ENCODE measurements at places on chromosomes 16 and 17. TPM values are rescaled to one million over a fixed set of nuclear protein-coding genes. Genes with fewer than 3 reads are reported as not detected.

GRCh38 chr17:43846221-43846712 lies 709 bp upstream of the CD300LG start:
- peak; percentile 67 for DNase-seq

The RNF157 gene
- total RNA-seq = 51.7 TPM

DNA sequence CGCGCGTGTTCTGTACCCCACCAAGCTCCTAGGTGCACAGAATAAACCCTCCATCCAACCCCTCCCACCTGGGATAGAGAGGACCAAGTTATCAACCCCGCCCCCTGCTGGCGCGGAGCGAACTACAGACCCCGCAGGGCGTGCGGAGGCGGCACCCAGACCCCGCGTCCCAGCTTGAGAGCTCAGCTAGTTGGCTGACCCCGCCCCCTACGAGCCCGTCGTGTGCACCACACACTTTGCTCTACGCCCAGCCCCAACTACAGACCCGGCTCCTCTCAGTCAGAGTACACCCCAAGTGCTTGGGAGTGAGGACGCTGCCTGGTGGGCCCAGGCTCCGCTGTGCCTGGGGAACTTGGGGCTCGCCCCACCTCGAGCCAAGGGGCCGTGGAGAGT lies 1.5 kb downstream of the GRIN2A start:
- DNase-seq = no peak

GRCh38 chr17:82023447-82024241 lies 539 bp downstream of the LRRC45 start:
- no peak for DNase-seq

DNA sequence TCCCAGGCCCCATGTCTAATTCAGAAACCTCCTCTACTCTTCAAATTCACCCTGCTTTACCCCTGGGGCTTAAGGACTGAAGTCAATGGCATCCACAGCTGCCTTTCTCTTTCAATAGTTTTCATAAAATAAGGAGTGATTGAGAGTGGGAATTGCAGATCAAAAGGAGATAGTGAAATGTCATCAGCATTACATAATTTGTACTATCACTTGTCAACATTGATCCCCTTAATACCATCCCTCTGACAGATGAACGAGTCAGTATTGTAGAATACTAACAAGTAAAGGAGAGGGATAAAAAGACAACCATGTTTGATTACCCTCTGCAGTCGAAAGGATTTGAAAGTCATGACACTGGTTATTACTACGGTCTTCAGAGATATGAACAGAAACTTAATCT lies 212.4 kb downstream of the TMEM114 start:
- no peak for DNase-seq

- DNase-seq = no peak
Observed at GRCh38 chr17:43092901-43093300, 32.3 kb downstream of the BRCA1 start.

- no peak for DNase-seq
Observed at GRCh38 chr16:12148120-12148519, 171.6 kb downstream of the SNX29 start.

DNA sequence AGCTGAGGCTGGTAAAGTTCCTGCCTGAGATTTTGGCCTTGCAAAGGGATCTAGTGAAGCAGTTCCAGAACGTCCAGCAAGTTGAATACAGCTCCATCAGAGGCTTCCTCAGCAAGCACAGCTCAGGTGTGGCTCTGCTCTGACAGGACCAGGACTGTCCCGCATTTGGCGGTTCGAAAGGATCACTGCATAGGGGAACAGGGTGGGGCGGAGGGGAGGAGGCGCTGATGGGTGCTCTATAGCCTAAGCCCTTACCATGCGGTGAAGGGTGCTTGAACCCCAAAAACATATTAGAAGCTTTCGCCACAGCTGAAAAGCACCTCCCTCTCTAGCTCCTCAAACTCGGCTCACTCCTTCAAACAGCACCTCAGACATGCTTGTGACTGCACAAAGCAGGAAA lies 29.9 kb upstream of the ENDOV start:
- DNase-seq = no peak

The CACNG4 gene
- total RNA-seq = not detected

The ZNF423 gene
- total RNA-seq = not detected

GRCh38 chr16:67165121-67166078 lies 855 bp downstream of the HSF4 start:
- no peak for DNase-seq

GRCh38 chr17:54744750-54745149 lies 155.9 kb upstream of the TOM1L1 start:
- no peak for DNase-seq

GRCh38 chr17:2414446-2415064 lies 13.7 kb upstream of the MNT start:
- no peak for DNase-seq

Measured in activated T-helper 1 cell treated with anti-CD3 and anti-CD28 coated beads, Interleukin-12 subunit alpha, Interleukin-12 subunit beta, Interleukin-2, Interleukin-4 antibody, amounts not matched to agents 30 ng/mL and 10 ng/mL and 1 ng/mL, durations not matched to agents 14 hours and 24 hours and 36 hours (primary cell).